ENCODE measurements at places on chromosomes 7 and 10.

DNA sequence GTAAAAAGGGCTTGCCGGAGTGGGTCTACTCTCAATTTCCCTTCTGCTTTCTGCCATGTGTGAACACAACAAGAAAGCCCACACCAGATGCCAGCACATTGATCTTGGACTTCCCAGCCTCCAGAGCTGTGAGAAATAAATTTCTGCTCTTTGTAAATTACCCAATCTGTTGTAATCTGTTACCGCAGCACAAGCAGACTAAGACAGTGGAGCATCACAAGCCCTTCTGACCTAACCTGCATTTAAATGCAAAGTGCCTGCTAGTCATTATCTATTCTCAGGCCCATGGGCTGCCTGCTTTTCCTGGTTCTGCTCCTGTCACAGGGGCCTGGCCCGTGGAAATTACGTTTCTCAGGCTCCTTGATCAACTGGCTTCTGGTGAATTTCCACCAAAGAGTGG lies 199.3 kb upstream of the AUTS2 start:
- DNase-seq: no peak

DNA sequence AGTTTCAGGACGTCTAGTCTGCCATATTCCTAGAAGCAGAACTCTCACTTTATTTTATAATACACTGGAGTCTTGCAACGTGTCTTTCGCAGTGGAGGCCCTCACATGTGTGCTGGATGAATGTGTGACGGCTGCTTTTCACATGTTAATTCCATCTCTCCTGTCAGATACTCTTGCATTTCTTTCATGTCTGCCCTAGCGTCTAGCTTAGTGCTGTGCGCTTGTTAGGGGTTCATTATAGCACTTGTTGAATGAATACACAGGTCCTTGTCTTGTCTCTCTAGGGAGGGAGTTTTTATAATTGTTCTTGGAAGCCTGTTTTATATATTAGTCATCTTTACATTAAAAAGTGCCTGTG lies 94.4 kb downstream of the MAP3K8 start:
- DNase-seq: peak; percentile 35

DNA sequence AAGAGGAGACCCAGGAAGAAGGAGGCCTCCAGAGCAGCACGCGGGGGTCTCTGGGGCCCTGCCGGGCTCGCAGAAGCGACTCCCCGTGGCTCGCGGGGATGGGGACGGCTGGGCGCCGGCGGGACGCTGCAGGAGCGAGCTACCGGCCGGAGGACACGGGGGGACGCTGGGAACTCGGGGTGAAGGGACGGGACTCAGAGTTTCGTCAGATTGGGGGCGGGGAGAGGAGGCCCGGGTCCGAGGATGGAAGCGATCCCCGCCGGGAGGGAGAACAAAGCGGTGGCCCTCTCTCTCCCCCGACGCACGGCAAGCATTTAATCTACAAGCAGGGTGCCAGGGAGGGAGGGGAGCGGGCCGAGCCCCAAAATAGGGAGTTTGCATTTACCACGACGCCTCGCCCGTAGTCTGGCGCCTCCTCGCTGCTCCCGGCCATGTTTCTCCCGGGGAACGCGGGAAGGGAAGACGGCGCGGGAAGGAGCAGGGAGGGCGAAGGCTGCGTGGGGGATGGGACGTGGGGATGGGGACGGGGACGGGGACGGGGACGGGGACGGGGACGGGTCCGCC lies at the start of gene PRTFDC1:
PRTFDC1 (minus strand) TSS at position 464 of the 564 bp plus-strand sequence; CDS start at position 433, 31 bp downstream.
- DNase-seq: peak; percentile 30

DNA sequence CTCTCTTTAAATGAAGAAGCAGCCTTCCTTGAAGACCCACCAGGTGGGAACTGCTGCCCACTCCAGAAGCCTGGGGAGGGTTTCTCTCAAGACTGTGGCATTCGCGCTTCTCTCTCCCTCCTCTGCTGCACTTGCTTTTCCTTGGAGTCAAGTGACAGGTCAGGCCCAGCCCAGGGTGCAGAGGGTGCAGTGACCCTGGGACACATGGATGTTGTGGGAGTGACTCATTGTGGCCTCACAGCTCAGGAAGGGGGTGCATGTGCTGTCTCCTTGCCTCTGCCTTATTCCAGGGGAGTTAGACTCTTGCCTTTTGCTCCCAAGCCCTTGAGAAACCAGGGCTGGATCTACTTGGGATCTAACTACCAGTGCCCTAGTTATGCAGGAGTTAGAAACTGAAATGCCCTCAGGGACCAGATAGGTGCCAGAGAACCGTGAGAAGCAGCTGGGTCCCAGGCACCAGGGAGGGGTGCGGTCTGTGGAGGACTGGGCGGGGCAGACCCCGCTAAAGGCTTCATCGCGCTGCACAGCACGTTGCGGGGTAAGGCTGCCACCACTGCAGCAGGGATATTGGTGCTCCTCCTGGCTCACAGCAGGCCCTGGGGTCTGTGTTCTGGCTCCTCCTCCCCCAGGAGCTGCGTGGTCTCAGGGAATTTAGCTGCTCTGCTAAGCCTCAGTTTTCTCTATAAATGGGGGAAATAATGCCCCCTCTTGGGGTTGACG lies 11.4 kb downstream of the FAM241B start:
- no peak for DNase-seq

DNA sequence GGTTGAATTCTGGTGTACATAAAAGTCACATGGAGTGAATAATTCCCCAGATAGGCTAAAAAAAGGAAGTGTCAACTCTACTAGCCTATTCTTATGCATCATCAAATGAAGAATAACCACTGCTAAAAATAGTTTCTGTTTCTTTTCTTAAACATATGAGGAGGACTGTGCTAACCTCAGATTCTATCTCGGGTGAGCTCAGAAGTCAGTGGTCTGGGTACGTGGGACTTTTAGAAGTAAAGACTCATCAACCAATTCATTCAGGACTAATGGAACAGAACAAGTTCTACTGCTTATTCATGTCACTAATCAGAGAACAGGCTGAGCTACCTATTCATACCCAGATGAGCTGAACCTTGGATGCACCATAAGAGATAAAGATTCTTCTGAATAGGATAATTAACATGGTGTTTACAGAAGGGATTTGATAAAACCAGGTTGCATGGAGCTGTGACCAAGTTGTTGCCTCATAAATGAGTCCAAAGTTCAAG lies 9.5 kb upstream of the ASAH2 start:
- DNase-seq: peak; percentile 5

- no peak for DNase-seq
These were observed 5.2 kb downstream of the ZNF316 start for GRCh38 chr7:6642239-6642839.

DNA sequence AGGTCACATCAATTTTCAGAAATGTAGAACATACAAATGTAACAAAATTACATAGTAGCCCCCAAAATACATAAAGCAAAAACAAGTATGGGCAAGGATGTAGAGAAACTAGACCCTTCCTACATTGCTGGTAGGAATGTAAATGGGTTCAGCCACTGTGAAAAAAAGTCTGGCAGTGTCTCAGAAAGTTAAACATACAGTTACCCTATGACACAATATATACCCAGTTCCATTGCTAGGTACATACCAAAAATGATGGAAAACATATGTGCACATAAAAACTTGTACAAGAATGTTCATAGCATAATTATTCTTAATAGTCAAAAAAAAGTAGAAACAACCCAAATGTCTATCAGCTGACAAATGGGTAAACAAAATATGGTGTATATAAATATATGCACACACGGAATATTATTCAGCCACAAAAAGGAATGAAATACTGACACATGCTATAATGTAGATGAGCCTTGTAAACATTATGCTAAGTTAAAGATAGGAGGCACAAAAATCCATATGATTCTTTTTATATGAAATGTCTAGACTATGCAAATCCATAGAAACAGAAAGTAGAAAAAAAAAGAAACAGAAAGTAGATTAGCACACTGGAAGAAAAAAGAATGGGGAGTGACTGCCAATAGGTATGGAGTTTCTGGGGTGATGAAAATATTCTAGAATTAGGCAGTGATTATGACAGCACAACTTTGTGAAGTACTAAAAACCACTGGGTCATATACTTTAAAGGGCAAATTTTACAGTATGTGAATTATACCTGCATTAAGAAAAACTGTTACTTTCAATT lies 13.5 kb downstream of the HERPUD2 start:
- no peak for DNase-seq

- DNase-seq: no peak
These were observed 116.1 kb downstream of the STRA8 start for GRCh38 chr7:135349746-135350145.

DNA sequence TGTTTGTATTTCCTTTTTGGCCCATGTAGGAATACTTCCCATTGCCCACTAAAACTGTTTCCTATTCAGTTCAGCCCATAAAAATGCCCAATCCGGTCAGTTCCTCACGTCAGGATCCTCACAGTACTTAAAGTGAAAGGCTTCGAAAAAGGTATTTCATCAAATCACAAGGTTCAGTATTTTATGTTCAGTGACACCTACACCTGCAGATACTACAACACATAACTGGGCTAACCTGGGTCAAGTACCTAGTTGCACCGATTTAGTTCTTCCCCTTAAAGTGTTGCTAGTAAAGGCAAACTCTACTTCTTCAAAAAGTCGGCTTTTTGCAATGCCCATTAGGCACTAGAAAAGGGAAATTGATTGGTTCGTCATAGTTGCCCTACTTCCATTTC lies 1.1 kb downstream of the SNX13 start:
- DNase-seq: no peak

DNA sequence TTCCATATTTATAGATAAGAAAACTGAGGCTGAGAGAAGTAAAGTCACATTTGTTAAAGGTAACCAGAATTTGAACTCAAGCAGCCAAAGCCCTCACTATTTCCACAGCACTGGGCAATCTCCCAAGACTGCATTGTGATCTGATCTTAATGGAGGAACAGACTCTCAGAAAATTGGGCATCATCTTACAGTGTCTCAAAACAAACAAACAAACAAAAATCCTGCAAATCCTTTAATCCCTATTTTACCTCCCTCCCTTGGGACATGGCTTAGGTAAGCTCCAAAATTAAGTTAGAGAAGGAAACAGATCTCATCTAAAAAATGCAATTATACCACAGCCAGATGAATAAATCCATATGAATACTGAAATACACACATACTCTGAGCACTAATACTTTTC lies 57.5 kb downstream of the FHIP2A start:
- no peak for DNase-seq

DNA sequence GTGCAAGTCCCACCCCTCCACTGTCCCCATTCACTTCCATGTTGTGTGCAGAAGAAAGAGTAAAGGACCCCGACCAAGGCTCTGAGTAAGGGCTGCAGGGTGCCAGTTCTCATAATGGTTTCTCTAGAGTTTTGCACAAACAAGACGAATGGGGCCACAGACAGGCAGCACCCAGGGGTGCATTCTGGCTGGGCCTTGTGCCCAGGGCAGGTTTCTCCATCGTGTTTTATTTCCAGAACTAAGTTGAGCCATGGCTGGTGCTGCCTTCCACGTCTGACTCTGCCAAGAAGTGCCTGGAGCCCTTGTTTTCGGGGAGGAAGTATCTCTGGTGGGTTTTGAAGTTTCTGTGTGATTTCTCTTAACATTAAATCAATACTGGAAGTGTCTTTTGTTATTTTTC lies 95.0 kb upstream of the SDK1 start:
- no peak for DNase-seq

All from stimulated activated naive CD8-positive, alpha-beta T cell treated with anti-CD3 and anti-CD28 coated beads, Interleukin-15, amount 100 ng/mL, for 72 hours (primary cell).